ENCODE measurements at places on chromosomes 16 and 17.
A peak's percentile ranks its signal among the peaks of the same experiment; 100 is the strongest.

- no peak for DNase-seq
These were observed 194.7 kb downstream of the XYLT1 start for GRCh38 chr16:17276010-17276530.

DNA sequence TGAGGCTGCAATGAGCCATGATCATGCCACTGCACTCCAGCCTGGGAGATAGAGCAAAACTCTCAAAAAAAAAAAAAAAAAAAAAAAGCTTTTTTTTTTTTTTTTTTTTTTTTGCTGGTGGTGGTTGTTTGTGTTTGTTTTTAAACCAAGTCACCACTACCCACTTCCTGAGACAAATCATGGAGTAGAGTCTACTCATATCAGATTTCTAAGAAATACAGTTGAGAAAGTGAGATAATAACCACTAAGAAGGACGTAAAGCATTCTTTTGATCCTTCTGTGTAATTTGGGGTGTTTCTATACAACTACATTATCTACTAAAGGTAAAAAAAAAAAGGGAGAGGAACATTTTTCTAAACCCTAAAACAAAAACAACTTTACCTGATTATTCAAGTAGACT, 38.0 kb downstream of the AXIN2 start:
- no peak for DNase-seq

- peak; percentile 60 for DNase-seq
These were observed 1.2 kb downstream of the IRF8 start for GRCh38 chr16:85900027-85900792.

GRCh38 chr16:9259914-9260608, 168.6 kb downstream of the HAPSTR1 start:
- no peak for DNase-seq

DNA sequence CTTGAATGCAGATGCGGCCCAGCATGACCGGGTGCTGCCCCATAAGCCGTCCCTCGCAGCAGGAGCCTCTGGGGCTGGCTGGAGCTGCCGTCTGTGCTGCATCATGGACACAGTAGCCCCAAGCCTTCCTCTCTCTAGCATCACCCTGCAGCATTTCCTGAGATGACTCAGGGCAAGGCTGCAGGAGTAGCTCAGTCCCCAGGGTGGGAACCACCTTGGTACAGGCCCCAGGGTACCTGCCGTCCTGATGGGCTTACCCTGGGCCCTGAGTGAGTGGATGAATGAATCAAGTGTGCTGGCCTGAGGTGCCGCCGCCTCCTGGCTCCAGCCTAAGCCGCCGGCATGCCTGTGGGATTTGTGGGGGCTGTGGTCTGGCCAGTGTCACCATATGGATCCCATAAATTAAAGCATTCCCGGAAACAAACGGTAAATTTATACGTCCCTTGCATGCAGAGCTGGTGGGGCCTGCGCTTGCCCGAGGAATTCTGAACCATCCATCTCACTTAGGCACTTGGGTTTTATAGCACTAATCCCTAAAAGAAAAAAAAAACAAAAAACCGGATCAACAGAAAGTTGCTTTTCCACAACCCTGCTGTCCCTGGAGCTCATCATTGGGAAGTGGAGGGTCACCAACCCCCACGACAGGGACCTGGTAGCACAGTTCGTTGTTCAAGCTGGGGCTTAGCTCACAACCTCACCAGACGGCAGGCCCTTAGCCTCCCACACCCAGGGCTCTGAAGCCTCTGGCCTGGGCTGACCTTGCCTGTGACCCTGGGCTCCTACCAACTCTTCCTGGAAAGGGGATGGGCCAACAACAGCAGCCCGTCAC, 242.6 kb upstream of the CIBAR2 start:
- no peak for DNase-seq

DNA sequence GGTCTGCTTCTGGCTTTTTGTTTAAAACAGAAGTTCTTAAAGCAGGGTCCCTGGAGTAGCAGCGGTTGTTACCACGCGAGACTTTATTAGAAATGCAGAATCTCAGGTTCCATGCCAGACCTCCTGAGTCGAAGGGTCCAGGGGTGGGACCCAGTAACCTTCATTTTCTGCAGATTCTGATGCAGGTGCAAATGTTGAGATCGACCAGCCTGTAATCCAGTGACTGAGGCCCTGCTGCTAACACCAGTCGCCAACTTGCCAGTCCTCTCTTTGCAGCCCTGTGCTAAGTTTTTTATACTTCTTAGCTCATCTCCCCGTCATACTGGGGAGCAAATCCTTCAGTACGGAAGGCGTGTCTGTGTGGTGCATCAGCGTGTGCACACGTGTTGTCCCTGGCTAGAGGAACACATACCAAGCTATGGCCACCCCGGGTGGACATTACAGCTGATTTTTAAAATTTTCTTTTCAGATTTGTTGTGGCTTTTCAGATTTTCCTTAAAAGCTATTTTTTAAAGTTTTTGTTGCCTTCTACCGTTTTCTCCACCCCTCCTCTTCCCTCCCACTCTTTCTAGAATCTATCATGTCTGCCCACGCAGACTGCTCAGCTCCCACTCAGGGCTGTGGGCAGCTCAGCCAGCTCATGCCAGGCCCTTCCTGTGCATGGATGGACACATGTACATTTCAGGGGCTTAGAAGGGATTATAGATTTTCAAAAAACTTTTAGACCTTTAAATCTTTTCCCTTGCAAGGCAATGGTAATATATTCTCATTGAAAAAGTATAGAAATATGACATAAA, 57.7 kb downstream of the MEAK7 start:
- no peak for DNase-seq

- peak; percentile 72 for DNase-seq
These were observed 75.7 kb upstream of the BRD7 start for GRCh38 chr16:50444526-50444925.

GRCh38 chr17:56808503-56808902, 25.2 kb downstream of the C17orf67 start:
- DNase-seq = no peak

- no peak for DNase-seq
These were observed 151.8 kb downstream of the IRF8 start for GRCh38 chr16:86050591-86051367.

DNA sequence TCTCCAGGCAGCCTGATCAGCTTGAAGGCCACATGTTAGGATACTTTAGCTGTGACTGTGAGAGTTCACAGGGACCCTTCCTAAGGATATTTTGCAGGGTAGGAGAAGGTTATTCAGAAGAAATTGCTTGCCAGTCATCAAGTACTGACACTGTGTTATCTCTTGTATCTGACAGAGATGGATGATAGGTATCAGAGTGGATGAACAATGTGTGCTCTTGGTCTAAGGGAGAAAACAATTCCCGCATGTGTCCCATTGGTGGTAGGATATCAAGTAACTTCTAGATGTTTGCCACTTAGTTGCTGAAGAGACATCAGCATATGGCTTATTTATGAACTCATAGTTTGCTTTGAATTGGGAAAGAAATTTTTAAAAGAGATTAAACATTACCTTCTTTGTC, 219.3 kb downstream of the SPECC1 start:
- no peak for DNase-seq

DNA sequence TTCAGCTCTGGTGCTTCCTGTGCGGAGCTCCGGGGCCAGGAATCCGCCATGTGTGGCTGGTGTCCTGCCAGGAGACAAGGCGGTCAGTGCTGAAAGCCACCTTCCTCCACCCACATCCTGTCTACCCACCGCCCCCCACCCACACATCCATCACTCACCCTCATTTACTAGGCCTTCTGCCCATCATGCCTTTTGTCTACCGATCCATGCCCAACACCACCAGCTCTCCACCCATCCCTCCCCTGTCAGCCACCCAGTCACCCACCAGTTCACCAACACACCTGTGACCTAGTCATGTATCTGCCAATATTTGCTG, 241.4 kb downstream of the KATNIP start:
- DNase-seq = no peak

Measured in suppressor macrophage treated with lipopolysaccharide for 1 hour (primary cell).